Fibroblast of skin of left quadriceps (primary cell): ENCODE measurements at places on chromosomes 5 and 9.

GRCh38 chr9:129868872-129869486 is 33.7 kb downstream of the USP20 start:
- DNase-seq = no peak

DNA sequence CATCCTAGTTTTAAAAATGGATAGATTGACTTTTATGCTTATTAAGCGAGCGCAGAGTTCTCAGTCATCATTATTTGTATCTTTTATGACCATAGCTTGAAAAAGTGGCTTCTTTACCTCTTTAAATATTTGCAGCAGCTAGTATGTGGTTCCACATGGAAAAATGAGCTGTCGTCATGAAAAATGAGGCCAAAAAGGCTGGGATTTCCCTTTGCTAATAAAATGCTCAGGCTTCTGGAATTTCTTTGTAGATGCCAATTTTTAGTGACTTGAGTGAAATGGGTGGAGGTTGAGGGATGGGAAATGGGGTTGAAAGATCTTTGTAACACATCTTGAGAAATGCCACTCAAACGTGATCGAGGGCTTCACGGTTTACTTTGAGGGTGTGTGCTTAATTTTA is 35.2 kb downstream of the RAI14 start:
- peak; percentile 61 for DNase-seq

DNA sequence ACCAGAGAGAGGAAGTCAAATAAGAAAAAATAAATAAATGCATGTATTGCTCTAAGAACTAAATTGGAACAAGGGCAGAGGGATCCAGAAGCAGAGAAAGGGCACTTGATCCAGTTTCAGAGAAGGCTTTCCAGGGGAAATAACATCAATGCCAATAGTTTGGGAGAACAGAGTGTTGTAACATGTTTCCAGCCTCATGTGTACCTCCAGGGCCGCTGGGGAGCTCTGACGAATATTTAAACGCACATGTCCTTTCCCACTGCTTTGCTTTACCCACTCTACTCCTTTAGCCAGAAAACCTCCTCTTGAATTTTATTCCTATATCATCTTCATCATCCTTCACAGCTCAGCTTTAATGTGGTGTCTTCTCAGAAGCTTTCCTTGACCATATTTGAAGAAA is 233.7 kb downstream of the ENC1 start:
- no peak for DNase-seq

DNA sequence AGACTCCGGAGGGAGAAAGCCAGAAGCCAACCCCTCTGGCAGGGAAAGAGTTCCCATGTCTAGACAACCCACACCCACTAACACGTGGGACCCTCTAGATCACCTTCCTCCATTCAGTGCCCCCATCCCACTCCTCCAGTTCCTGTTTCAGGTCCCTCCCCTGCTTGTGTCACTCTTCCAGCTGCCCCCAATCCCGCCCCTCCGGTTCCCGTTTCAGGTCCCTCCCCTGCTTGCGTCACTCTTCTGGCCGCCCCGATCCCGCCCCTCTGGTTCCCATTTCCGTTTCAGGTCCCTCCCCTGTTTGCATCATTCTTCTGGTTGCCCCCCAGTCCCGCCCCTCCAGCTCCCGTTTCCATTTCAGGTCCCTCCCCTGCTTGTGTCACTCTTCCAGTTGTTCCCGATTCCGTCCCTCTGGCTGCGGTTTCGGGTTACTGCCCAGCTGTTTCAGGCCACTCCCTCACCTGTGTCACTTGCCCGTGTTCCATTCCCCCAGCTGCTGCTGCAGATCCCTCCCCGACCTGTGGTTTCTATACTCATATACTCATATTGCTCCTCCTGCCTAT is 64.8 kb upstream of the RANBP6 start:
- peak; percentile 74 for DNase-seq

DNA sequence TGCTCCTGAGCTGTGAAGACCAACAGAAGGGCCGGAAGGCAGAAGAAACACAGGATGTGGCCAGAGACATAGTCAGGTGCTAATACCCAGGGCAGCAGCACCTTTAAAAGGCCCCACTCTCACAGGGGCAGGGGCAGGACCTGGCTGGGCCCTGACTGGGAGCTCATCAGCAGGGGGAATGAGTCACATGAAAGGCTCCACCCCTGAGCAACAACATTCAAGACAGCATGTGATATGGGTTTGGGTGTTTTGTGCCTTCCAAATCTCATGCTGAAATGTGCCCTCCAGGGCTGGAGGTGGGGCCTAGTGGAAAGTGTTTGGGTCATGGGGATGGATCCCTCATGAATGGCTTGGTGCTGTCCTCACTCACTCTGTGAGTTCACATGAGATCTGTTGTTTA is 181.7 kb downstream of the ERCC6L2 start:
- no peak for DNase-seq

DNA sequence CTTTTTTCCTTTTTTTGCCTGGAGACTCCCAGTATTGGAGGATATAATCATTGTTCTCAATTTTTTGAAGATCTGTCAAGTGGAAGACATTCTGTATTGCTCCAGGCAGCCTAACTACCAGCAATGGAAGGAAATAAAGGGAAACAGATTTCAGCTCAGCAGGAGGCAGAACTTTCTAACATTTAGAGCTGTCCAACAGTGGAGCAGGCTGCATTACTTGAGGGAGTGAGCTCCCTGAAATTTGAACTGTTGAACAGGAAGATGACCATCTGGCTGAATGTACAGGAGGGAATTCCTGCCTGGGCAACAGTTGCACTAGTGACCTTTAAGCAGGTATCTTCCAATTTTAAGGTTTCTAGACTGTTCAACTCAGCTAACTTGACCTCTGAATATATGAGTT is 1.1 kb upstream of the GAPVD1 start:
- DNase-seq = no peak

- DNase-seq = no peak
Measured at GRCh38 chr9:120917929-120918762, 8.4 kb downstream of the TRAF1 start.

DNA sequence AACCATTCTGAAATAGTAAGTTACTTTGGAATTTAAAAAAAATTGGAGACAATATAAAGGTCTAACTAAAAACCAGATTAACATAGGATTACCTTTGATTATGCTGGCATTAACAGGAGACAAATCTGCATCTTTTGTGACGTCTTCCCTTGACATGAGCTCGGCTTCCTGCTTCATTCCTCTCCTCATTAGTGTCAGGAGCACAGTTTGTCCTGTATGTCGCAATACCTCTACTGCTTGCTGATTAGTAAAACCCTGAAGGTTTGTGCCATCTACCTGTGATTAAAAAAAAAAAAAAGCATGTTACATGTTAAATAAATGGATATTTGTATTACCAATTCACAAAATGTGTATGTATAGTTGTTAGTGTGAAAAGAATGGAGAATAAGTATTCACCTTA is 73.7 kb downstream of the MPDZ start:
- no peak for DNase-seq

- DNase-seq = no peak
Measured at GRCh38 chr5:62093976-62094375, 212.0 kb upstream of the KIF2A start.

DNA sequence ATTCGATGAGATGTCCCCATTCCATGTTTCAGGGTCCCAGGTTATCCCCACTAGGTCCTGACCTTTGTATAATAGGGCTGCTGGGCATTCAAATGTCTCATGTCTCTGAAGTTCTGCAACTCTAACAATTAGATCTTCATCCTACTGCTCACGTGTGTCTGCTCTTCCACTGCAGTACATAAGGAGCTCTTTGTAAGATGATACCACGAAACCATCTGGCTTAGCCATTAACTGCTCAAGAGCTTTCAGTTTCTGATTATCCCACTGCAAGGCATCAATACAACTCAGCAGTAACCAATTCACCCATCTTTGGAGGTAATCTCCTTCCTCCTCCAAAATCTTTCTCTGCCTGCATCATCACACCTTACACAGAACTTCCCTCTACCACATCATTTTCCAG is 49.9 kb upstream of the PPP2CA start:
- DNase-seq = no peak

DNA sequence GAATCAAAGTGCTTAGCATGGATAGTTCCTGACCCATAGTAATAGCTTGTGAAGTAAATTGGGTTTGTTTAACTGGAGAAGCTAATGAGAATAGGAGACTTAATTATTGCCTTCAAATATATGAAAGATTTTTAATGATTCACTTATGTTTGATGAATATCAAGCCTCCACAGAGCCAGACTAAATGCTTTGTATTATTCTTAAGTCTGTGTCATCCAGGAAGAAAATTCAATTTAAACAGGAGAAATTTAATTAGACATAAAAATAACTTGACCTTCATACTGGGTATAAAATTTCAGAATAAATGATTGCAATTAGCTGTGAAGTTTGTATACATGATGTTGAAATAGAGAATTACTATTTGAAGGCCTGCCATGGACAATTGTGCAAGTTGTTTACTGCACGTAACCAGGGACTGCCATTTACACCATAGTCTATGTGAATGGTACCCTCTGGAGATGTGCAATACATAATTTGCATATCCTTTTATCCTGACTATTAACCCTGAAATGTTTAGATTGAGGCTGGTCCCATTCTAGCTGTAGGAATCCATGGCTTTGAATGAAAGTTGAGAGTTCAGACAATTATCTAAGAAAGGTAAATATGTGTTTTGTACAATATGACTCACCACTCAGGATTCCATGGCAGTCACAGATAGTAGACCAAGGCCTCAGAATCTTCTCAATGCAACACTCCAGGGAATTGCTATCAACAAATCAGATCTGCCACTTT is 133.5 kb upstream of the IL12B start:
- no peak for DNase-seq

DNA sequence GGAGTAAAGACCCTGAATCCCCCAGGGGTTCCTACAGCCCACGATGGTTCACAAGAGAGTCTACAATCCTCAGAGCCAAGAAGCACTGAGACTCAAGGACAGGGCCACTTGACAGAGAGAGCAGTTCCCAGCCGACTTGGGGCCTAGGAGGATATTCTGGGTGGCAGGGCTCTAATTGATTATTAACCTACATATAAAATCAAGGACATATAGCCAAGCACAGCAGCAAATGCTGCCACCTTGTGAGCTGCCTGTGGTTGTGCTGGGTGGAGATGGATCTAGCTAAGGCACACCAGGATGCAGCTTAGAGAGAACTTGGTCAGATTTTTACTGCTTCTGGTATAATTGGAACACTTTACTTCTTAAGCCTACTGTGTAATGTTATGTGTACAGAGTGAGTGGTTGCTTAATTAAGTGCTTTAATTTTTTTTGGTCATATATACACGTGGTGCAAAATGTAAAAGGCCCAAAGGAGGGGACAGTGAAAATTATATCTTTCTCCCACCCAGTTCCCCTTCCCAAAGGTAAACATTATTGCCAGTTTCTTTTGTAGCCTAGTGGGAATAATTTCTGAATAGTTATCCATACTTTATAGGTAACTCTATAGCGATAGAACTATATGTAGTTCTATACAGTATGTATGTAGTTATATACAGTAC is 78.8 kb downstream of the F2RL2 start:
- DNase-seq = no peak

DNA sequence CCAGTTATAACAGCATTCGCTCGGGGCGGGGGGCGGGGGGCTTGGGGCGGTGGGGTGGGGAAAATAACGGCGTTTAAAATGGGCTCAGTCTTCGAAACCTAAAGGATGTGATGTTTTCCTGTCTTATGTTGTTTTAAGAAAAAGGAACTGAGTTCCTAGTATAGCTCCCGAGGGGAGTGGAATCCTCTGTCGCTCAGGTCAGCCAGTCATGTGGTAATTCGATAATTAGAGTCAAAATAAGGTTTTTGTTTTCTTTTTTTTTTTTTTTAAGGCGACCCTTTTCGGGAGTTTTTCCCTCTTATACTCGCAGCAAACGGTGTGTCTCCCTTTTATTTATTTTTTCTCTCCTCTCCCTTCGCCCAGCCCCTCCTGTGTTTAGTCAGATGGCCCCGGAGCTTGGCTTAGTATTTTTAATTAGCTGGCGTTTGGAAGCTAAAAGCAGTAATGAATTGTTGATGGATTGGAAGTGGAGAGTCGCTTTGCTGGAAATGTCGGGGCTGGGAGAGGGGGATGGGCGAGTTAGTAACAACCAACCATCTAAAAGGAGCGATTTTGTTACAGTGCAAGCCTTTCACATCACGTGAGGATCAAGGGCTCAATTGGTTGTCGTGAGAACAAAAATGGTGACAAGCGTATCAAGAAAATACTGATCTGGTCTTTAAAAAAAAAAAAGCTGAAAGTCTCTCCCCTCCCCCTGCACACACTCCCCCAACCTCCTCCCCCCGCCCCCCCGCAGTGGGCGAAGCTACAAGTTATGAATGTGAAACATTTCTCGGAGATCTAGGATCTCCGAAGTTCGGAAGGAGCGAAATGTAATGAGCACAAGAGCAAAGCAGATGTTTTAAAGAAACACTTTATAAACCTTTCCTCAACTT is 714 bp upstream of the ZNF608 start:
- peak; percentile 91 for DNase-seq

GRCh38 chr9:75823151-75823550 is 67.3 kb upstream of the PCSK5 start:
- DNase-seq = peak; percentile 18

GRCh38 chr9:125388978-125389377 is 127.4 kb downstream of the GAPVD1 start:
- DNase-seq = no peak

GRCh38 chr5:6359555-6360322 is 18.6 kb downstream of the MED10 start:
- DNase-seq = no peak

GRCh38 chr5:134794082-134794481 is 35.5 kb downstream of the DDX46 start:
- no peak for DNase-seq

GRCh38 chr5:28374492-28374967 is 1336.1 kb upstream of the CDH9 start:
- no peak for DNase-seq

GRCh38 chr5:106205916-106206571 is 1464.7 kb downstream of the EFNA5 start:
- no peak for DNase-seq

DNA sequence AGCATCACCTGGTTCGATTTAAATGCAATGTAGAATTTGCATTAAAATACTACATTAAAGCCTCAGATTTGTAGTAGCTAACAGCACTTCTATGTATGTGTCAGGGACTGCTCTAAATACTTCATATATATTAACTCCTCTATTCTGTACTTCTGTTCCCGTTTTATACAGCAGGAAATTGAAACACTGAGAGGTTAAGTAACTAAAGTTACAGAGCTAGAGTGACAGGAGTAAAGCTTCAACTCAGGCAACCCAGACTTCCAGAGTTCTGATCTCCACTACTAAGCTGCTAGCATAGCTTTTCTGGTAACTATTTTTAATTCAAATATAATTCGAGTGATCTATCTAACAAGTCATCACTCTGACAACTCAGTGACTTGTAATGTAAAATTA is 619 bp upstream of the APC start:
- no peak for DNase-seq

DNA sequence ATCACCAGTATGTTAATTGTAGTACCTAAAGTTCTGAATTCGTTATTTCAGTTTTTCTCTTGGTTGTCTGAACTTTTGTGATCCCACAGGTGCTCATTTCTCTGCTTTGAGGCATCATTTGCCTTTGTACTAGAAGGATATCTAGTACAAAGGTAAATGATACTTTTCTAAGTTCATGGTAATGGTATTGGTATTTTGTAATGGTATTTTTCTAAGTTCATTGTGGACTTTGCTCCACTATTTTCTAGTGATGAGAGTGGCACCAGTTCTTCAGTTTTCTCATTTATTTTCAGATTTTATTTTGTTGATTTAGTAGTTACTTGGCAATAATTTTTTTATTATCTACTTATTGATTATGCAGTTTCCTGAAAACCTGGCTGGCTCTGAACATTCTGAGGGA is 42.0 kb downstream of the RAB24 start:
- no peak for DNase-seq

GRCh38 chr9:738209-738915 is 103.1 kb upstream of the DMRT1 start:
- DNase-seq = peak; percentile 84
